Stimulated activated CD4-positive, alpha-beta T cell treated with anti-CD3 and anti-CD28 coated beads, Interleukin-4, amount 100 ng/mL, for 4 hours (primary cell): ENCODE measurements at places on chromosomes 3 and 15.

GRCh38 chr15:57789225-57789624 is 82.7 kb downstream of the POLR2M start:
- DNase-seq, result no peak

DNA sequence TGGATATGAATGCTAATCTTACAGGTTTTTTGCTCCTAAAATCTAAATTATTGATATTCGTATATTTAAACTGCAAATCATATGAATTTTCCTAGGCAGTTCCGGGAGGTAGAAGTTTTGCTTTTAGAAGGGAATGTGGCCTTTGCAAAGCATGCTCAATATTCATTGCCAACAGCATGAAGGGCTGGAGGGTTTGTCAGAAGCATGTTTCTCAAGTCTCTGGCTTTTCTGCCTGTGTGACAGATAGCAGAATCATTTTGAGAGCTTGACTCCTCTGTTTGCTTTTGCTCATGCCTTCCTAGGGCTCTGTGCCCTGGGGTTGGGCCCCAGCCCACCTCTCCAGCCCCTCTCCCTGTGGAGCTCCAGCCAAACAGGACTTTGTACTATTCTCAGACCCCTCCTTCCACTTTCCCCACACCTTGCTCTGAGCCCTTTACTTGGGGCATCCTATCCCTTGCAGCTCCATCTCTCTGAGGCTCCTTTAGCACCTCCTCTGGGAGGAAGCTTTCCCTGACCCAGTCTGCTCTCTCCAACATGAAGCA is 91.3 kb downstream of the ARNT2 start:
- DNase-seq, result no peak

DNA sequence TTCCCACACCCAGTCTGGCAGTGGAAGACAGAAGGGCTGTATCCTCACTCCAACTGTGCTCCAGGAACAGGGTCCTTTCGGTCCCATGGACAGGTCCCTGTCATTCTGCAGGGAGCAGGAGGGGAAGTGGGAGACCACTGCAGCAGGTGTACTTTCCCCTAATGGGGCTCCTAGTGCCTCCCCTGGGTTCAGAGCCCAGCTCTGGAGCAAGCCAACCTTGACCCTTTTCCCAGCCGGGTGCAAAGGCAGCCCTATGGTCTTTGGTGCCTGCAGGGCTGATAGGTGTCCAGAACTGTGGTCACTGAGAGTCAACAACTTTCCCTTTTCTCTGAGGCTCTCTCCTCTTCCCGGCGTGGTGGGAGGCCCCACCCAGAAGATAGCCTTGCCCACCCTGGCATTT is 26.8 kb downstream of the MAGEF1 start:
- no peak for DNase-seq

DNA sequence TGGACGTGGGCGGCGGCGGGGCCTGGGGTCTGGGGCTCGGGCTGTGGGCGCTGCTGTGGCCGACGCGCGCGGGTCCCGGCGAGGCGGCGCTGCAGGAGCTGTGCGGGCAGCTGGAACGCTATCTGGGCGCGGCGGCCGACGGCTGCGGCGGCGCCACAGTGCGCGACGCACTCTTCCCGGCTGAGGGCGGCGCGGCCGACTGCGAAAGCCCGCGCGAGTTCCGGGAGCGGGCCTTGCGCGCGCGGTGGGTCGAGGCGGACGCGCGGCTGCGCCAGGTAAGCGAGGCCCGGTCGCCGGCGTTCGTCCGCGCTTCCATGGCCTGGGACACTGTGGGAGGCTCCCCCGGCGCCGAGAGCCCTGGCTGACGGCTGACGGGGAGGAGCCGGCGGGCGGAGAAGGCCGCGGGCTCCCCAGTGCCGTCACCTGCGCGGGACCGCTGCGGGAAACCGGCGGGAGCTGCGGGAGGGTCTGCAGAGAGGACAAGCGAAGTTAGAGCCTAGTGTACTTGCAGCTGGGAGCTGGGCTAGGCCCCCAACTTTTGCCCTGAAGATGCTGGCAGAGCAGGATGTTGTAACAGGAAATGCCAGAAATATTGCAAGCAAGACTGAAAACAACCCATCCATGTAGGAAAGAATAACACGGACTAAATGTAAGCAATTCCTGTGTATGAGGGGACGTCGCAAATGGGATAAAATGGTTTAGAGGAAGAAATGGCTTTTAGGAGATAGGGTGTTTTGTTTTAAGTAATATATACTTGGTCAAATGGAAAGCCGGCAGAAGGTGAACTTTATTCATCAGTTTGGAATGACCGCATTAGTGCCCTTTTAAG is 847 bp downstream of the WHAMM start:
- DNase-seq, result peak; percentile 4

GRCh38 chr3:56323986-56324420 is 144.3 kb downstream of the ERC2 start:
- DNase-seq, result no peak

- DNase-seq, result no peak
These were observed 2.7 kb downstream of the CHRNA3 start for GRCh38 chr15:78618064-78618463.

- no peak for DNase-seq
These were observed 457.9 kb downstream of the SI start for GRCh38 chr3:164620423-164620822.

DNA sequence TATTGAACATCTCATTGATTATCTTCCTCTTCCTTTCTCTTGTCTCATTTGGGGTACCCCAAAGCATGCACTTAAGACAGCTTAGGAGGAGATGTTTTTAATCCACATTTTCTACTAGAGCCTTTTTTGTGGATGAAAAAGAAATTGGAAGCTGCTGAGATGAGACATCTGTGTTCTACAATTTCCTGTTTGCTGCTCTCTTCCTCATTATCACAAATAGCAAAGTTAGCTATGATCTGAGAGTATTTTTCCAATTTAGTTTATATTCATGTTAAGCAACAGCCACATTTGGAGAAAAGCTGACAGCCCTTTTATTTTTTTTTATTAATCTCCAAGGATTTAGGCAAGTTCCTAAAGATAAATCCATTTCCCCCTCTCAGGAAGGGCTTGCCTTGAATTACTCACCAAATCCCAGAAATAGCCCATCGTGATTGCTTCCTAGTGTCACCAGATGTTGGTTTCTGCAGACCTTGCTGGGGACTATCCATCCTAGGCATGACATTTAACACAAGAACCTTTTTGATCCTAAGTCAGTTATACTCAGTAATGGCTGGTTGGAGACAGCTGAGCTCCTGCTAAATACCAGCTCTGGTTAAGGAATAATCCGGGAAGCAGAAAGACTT is 70.8 kb upstream of the FILIP1L start:
- no peak for DNase-seq

GRCh38 chr3:45398178-45398577 is 9.8 kb downstream of the LARS2 start:
- no peak for DNase-seq
